Stimulated activated CD4-positive, alpha-beta T cell treated with anti-CD3 and anti-CD28 coated beads, Interleukin-15, amount 100 ng/mL, for 24 hours (primary cell): ENCODE measurements at places on chromosomes 16 and 17.

- DNase-seq, result no peak
These were observed 21.0 kb upstream of the RBFOX3 start for GRCh38 chr17:79631640-79632431.

DNA sequence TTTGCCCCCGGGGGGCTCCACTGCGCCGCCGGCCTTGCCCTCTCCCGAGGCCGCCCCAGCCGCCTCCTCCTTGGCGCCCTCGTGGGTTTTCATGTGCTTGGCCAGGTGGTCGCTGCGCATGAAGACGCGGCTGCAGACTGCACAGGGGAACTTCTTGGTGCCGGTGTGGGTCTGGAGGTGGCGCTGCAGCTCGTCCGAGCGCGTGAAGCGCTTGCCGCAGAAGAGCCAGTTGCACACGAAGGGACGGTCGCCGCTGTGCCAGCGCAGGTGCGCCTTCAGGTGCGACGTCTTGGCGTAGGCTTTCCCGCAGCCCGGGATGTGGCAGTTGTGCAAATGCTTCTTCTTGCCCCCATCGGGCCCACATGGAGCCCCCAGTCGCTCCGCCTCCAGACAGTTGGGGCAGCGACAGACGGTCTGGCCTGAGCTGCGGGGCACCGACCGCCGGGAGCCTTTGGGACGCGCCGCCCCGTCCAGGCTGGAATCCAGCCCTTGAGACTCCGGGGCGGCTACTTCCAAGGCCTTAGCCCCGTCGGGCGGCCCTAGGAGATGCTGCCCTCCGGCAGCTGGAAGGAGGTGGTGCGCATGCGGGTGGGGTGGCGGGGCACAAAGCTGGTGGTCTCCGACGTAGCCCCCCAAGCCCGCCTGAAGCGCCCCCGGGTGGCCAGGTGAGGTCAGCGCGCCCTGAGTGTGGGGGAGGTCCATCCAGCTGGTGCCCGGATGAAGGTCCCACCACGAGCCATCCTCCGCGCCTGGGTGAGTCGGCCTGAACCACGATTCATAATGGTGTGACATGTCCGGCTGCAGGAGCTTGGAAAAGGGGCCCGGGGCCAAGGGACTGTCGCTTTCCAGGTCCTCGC is 3.4 kb downstream of the SP6 start:
- DNase-seq, result peak; percentile 45

DNA sequence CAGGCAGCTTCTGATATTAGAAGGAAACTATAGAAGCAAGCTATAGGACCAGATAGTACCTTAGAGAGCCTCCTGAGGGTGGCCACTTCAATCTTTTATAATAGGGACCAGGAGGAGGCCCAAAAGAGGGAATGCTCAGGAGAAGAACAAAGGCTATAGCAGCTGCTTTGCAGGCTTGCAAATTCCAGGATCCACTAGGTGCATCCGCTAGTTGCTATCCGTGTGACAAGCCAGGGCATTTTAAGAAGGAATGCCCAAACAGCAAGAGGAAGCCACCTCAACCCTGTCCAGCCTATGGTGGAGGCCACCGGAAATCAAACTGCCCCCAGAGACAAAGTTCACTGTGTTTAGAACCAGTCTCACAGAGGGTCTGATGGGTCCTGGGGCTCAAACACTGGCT is 192.6 kb upstream of the KIF2B start:
- DNase-seq, result no peak

GRCh38 chr16:82701442-82701955 is 74.7 kb downstream of the CDH13 start:
- DNase-seq, result no peak

DNA sequence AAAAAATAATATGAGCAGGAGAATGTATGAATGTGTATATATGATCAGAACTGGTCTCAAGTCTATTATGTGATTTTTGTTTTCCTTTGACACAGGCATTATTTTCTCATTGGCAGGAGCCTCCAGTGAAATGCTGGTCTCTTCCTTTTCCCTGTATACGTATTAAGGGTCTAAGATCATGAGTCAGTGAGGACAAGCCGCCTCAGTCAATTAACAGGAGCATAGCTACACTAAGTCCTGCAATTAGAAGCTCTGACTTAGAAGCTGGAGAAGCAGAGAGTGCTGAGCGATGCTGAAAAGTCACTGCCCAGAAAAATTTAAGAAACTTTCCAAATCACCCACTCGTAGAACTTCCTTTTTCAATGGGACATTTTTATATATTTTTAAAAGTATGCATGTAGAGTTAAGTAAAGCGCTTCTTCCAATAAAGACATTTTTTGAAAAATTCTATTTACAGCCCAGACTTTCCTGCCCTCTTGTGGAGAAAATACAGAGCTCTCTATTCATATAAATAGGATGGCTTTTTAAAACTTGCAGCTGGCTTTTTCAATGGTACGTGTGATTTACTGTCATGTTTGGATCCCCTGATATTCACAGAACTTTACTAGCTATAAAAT is 70.2 kb upstream of the PSMD7 start:
- no peak for DNase-seq

DNA sequence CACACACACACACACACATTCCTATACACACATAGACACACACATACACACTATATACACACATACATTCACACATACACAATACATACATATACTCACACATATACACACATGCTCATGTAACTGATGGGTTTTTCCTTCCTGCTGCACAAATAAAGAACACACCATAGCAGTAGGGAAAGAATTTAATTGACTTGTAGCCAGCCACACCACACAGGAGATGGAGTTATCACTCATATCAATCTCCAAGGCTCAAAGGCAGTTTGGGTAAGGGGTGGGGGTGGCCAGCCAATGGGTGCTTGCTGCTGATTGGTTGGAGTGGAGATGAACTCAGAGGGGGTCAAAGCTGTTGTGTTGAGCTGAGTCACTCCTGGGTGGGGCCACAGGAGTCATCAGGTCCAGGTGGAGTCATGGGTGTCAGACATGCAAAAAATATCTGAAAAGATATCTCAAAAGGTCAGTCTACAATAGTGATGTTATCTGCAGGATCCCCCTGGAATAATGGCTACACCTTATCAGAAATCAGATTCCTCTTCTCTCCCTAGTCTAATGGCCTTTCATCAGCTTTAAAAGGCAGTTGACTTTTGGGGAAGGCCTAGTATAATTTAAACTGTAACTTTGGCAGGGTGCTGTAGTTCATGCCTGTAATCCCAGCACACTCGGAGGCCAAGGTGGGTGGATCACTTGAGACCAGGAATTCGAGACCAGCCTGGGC is 46.1 kb downstream of the WSB1 start:
- DNase-seq, result peak; percentile 51

DNA sequence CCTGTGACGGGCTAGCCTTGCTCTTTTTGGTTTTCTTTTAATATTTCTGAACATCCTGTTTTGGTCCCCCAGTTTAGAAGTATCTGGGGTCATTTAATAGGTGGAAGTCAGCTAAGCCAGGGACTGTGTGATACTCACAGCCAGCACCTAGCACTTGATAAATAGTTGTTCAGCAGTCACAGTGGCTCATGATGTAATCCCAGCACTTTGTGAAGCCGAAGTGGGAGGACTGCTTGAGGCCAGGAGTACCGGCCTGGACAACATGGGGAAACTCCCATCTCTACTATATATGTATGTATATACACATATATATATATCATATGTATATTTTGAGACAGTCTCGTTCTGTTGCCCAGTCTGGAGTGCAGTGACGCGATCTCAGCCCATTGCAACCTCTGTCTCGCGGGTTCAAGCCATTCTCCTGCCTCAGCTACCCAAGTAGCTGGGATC is 1.8 kb upstream of the ZNRF1 start:
- DNase-seq, result no peak

- no peak for DNase-seq
These were observed 52.4 kb downstream of the AXIN2 start for GRCh38 chr17:65509032-65509431.

- peak; percentile 71 for DNase-seq
These were observed 2.1 kb downstream of the GSE1 start for GRCh38 chr16:85615014-85615851.

DNA sequence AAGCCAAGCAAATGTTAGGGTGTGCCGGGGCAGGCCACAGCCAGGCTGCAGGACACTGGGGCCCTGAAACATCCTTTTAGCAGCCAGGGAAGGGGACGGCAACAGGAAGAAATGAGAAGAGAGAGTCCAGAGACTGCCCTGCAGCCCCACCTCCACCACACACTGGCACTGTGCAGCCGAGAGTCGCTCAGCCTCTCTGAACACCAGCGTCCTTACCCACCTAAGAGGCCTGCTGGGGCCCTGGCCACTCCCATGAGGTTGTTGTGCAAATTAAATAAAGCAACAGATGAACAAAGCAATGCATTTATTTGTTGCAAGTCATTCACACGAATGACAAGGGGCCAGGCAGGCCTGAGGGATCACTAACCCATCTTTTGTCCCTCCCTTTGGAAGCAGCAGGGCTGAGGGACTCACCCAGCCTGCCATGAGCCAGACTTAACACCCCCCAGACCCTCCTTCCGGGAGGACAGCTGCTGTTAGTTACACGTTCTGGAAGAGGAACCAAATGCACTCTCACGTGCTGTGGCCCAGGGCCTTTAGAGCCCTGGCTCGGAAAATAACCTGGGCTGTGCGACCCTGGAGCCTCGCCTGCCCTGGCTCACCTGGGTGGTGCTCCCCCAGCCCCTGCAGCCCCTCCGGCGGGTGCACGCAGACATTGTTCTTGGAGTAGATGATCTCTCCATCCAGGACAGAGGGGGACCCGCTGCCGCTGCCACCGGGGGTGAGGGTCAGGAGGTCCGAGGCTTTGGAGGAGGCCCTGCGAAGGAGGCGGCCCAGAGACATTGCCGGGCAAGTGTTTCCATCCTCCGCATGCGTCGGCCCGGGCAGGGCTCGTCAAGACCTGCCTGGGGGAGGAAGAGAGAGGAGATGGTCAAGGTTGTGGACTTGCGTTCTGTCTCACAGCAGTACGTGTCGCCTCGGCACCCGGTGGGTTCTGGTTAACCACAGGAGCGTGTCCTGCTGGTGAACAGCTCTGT is 22.6 kb downstream of the TBC1D16 start:
- DNase-seq, result no peak

GRCh38 chr16:75924397-75924796 is 198.1 kb upstream of the CPHXL start:
- DNase-seq, result no peak

- DNase-seq, result no peak
These were observed 62.5 kb downstream of the WIPI1 start for GRCh38 chr17:68394608-68395331.

DNA sequence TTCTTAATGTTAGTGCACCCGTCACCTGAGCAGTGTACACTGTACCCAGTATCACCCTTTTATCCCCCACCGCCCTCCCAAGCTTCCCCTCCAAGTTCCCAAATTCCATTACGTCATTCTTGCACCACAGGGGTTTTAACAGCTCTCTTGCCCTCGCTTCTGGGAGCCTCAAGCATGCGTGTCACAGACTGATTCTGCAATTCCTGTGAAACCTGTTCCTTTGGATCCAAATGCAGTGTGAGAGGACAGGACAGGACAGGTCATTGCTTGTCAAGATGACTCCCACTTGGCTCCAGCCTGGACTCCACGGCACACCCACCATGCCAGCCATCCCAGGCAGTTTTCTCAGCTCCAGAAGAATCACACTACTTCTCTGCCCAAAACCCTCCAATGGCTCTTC is 44.1 kb downstream of the CYB5D2 start:
- no peak for DNase-seq

DNA sequence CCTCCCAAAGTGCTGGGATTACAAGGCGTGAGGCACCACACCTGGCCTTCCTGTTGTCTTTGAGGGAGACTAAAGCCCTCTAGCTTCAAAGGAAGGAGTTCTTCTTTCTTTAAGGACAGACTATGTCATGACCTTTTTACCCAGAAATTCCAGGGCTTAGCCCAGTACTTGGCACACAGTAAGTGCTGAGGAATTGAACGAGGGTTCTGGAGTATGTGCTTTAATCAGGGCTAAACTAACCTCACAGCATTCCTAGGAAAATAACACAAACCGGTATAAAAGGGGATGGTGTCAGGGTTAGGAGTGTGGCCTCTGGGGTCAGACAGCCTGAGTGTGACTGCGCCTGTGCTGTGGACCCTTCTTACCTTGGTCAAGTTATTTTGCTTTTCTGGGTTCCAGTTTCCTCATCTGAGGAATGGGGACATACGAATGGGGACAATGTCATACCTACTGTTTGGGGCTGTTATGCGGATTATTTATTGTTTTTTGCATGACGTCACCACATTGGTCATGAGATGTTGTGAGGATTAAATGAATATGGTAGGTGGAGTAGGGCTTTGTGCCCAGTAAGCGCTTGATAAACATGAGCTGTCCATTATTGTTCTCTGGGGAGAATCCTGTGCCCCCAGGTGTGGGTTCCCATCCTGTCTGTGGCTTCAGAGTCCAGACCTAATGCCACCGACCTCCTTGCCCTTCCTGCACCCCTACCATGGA is 21.9 kb downstream of the KSR1 start:
- no peak for DNase-seq

DNA sequence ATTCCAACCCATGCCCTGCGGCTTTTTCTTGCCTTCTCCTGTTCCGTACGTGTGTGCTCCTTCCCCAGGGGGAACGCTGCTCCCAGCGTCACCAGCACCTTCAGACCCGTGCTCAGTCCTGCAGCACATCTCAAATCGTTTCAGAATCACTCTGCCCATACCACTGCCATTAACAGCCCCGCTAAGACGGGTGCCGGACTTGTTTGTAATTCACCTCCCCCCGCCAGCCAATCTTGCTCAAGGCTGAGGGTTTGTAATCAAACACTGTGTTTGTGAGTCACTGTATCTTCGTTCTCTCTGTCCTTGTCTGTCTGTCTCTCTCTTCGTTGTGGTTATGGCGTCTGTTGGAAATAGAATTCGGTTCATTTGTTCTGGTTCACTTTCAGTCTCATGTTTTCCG is 17.3 kb downstream of the CARD14 start:
- no peak for DNase-seq

- no peak for DNase-seq
These were observed 50.2 kb upstream of the SLC12A3 start for GRCh38 chr16:56814537-56815432.

DNA sequence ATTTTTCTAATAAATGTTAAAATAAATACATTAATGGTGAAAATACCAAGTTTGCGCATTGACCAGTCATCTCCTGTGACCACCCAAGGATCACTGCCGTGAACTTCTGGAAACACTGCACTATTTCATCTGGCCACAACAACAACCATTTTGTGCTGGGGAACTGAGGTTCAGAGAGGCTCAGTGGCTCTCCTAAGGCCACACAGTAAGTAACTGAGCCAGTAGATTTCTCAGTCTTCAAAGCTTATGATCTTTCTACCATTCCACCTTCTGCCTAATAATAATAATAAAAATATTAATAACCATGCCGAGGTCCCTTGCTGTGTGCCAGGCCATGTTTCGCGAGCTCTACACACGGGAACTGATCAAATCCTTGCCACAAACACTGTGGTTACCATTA is 182.0 kb downstream of the IRF8 start:
- DNase-seq, result no peak

GRCh38 chr16:3798838-3799237 is 81.5 kb upstream of the TRAP1 start:
- DNase-seq, result no peak
